ENCODE measurements at places on chromosomes 7 and 10. TPM values are rescaled to one million over a fixed set of nuclear protein-coding genes. Genes with fewer than 3 reads are reported as not detected.

The LRGUK gene
- total RNA-seq: 0.28 TPM

DNA sequence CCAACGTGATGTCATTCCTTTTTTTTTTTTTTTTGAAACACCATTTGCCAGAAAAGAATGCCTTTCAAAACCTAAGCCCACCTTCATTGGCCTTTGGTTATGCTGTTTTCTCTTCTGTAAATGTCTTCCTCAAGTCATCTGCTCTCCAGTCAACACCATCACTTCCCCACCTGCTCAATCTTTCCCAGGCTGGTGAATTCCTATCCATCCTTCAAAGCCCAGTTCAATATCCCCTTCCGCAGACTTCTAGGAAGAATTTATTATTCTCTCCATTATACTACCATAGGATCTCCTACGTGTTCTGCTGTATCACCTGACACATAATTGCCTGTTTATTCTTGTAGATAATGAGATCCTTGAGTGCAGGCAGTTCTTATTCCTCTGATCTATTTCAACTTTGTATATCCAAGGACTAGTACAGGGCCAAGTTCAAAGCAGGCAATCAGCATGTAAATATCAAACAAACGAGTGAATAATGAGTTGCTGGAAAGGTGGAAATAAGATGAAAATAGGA, 73.5 kb upstream of the PRR15 start:
- DNase-seq: no peak

The BTBD16 gene
- total RNA-seq: not detected

GRCh38 chr7:44470135-44470479, 20.4 kb downstream of the NUDCD3 start:
- no peak for DNase-seq

- no peak for DNase-seq
These were observed 44.2 kb downstream of the JMJD1C start for GRCh38 chr10:63421591-63421990.

- DNase-seq: peak; percentile 4
These were observed 78.6 kb downstream of the MAD1L1 start for GRCh38 chr7:2154121-2154520.

DNA sequence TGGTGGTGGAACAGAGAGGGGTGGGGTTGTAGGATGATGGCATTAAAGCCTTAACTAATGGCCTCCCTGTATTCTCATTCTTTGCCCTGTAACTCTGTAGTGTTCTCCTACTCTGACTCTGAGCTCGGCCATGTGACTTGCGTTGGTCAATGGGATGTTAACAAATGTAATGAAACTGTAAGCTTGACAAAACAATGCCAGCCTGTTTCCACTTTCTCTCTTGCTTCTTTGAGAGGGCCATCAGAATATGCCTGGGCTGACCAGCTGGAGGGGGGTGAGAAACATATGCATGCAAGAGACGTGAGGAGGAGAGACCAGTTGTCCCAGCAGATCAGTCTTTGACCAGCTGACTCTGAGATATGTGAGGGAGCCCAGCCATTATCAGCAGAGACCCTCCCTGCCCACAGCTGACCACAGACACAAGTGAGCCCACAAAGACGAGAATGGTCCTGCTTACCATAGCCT, 100.6 kb downstream of the ICA1 start:
- DNase-seq: no peak

The TMEM196 gene
- total RNA-seq: 0.16 TPM

GRCh38 chr7:4707980-4708411, 25.9 kb downstream of the FOXK1 start:
- no peak for DNase-seq

The PON3 gene
- 1.4 TPM for total RNA-seq

The SUN1 gene
- total RNA-seq: 112 TPM

DNA sequence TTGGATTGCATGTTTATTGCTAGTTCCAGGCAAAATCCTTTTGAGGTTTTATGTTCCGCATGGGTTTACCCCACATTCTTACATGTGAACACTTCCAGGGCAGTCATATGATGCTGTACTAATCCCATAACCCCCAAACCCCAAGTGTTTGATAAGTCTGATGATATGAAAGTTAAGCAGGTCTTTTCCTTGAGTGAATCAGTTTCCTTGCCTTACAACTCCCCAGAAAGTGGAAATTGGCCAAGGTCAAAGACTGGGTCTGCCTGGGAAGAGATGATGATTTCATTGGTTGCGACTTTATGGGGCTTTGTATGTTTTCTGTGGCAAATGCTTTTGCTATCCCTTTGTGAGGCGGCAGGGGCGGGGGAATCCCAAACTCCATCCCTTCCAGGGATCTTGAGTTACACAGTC, 24.7 kb downstream of the AFAP1L2 start:
- peak; percentile 45 for DNase-seq

DNA sequence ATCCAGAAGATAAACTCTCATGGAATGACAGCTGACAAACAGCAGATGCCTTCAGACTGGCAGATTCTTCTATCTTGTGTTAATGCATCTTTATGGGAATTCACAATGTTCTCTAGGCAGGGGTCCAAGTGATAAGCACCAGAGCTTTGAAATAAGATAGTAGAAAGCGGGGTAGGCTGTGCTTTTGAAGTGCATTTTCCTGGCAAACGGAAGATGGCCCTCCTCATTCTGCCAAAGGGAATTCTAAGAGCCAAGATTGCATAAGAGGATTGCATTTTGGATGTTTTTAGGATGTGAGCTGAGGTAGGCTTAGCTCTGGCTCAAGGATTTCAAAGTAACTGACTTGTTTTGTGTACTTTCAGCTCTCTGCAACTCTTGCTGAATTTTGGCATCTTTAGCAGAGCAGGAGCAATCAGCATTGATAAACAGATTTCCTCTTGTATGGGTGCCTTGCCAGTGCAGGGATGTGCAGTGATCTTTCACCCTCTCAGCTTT, 298.5 kb upstream of the KLF6 start:
- DNase-seq: peak; percentile 60

DNA sequence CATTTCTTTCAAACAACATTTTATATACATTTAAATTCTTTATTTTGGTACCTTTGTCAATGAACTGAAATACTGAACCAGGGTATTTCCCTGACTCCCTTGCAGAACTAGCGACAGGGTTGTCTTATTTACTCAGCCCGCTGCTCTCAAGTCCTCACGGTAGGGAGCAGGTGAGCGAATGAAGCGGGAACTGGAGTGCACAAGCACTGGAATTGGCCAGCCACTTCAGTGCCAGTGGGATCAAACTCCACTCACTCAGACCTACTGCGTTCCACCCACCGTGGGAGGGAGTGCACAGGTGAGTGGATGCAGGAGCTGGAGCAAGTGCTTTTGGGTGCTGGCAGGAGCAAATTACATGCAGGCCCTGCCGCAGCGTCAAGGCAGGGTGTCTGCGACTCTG, 28.1 kb upstream of the NEUROD6 start:
- no peak for DNase-seq

GRCh38 chr7:27145165-27145913, 1.9 kb upstream of the HOXA5 start:
- DNase-seq: peak; percentile 67

DNA sequence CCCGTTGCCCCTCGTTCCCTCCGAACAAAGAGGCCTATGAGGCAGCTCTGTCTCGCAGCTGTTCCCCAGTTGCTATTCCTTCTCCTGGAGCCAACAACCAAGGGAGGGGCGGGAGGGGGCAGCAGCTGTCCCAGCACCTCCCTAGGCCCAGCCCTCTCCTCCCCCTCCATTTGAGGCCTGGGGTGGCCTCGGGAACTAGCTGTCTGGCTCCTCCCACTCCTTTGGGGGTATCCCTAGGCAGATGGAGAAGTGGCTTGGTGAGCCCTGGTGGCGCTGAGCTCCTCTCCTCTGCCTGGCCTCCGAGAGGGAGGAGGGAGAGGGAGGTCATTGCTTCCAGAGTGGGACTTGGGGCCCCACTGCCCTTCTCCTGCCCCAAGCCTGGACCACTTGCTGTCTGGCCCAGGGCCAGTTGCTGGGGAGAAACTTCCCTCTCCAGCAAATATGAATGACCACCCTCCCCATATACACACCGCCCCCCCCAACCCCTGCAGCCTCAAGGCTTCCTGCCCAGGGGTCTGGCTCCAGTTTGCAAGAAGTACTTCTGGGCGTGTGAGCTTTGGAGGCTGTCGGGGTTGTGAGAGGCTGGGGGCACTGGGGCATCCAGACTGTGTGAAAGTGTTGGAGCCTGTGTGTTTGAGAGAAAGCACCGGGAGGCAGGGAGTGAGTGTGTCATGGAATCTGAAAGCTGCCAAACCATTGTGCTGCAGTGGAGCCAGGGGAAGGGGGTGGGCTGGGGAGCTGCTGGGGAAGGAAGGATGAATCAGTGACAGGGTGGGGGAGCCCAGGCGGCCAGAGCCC, 3.1 kb downstream of the FLNC start:
- peak; percentile 94 for DNase-seq

GRCh38 chr10:32372000-32372875, 25.3 kb upstream of the EPC1 start:
- no peak for DNase-seq

The PVRIG gene
- not detected for total RNA-seq

- DNase-seq: no peak
These were observed 26.1 kb downstream of the ANXA8 start for GRCh38 chr10:47457826-47458225.

- no peak for DNase-seq
These were observed 9.8 kb upstream of the PNPLA8 start for GRCh38 chr7:108535744-108536143.

DNA sequence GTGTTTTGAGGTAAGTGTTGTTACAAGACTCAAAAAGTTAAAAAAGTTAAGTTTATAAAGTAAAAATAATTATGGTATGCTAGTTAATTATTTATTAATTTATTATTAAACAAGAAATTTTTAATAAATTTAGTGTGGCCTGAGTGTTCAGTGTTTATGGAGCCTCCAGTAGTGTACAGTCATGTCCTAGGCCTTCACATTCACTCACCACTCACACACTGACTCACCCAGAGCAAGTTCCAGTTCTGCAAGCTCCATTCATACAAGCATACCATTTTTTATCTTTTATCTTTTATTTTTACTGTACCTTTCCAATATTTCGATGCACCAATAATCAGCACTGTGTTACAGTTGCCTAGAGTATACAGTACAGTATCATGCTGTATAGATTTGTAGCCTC, 381.2 kb upstream of the MGMT start:
- DNase-seq: no peak

The SLC16A9 gene
- 0.36 TPM for total RNA-seq

GRCh38 chr7:130490888-130491804, 739 bp upstream of the MEST start:
- DNase-seq: peak; percentile 78

The SUN3 gene
- not detected for total RNA-seq

DNA sequence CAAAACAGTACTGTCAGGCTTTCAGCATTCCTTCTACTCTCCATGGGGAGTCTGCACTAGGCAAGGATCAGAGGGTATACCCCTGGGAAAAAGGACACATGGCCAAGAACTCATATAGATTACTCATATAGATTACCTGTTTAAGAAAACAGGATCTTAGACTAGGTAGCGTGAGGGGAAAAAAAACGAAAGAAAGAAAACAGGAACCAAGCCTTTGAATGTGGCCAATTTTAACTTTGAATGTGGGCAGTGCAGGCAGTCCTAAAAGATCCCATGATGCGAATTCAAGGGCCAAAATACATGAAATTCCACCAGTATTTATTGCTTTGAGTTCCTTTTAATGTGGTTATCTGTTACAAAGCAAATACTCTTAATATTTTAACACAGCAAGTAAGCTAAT, 108.6 kb upstream of the TAC1 start:
- no peak for DNase-seq

GRCh38 chr7:15720849-15721471, 34.5 kb upstream of the MEOX2 start:
- peak; percentile 66 for DNase-seq

DNA sequence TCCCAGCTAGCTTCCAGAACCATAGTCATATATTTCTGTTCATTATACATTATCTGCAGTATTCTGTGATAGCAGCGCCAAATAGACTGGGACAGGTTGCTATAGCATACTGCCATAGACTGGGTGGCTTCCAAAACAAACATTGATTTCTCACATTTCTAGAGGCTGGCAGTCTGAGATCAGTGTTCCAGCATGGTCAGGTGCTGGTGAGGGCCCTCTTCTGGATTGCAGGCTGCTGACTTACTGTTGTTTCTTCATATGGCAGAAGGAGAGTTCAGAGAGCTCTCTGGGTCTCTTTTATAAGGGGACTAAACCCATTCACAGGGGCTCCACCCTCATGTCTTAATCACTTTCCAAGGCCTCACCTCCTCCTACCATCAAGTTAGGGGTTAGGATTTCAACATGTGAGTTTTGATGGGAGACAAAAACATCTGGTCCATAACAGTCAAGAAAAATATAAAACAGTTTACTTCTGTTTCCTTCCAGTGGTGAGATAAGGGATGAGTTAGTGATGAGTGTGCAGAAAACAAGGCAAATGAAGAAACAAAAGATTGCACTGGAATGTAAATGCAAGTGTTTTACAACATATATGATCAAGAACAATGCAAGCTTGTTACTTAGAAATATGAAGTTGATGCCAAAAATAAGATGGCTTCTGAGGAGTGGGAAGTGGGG, 399.0 kb upstream of the C7orf33 start:
- DNase-seq: no peak

DNA sequence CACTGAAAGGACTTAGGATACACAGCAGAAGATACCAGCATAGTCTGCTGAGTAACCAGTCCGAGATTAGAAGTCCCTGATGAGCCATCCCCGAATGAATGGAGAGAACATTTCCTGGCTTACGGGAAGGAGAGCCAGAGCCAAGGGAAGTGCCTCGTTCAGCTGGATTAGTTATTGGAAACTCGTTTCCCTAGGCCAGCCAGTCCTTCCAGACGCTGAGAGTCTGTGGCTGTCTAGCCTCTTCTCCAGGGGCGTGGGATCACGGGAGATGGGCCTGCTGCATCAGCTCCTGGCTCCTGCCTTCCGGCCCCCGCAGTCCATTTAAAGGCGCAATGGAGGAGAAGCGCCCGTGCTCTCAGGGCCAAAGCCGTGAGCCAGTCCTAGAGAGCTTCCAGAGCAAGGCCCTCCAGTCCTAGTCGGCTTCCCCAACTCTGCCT, 712.8 kb downstream of the PARD3 start:
- DNase-seq: peak; percentile 93

The MYO3A gene
- 0.33 TPM for total RNA-seq

GRCh38 chr7:28823582-28823981, 134.5 kb downstream of the TRIL start:
- no peak for DNase-seq

The EEPD1 gene
- total RNA-seq: 11.8 TPM

- DNase-seq: peak; percentile 79
These were observed 14.8 kb downstream of the USP54 start for GRCh38 chr10:73576178-73576889.

GRCh38 chr10:70918851-70919530, 30.6 kb upstream of the PCBD1 start:
- DNase-seq: no peak

Measured in sigmoid colon (tissue), 7 donors.